ENCODE measurements at places on chromosomes 1 and 21.

DNA sequence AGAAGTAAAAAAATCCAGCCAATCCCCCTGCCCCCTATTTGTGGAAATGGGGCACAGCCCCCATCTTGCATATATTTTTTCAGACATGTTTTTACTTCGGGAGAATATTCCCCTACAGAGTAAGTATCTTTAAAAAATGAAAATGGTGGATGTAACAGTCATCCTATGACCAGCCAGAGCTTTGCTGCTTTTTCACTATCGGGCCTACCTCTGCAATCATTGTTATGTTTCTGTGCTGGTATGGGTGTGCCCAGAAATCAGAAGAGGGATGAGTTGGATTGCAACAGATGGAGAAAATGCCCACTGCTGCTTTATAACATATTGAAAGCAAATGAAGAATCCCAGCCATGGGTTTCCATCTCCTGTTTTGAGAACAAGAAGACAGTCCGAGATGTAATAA is 2.9 kb downstream of the CD247 start:
- DNase-seq = no peak

DNA sequence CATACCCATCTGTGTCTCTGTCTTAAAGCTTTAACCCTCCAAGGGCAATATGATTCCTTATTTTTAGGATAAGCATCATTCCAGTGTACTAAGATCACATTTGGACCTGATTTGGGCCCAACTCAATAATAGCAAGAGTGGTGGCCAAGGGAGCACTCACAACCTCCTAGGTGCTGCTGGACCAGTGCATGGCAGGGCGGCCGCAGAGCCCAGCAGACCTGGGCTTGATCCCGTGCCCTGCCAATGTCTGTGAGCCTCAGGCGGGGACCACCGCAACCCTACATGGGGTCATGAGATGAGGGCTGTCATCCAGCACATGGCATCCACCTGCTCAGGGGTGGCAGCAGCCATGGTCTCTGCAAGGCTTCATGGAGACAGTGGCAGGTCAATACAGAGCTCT is 201.8 kb upstream of the TMEM51 start:
- DNase-seq = no peak

DNA sequence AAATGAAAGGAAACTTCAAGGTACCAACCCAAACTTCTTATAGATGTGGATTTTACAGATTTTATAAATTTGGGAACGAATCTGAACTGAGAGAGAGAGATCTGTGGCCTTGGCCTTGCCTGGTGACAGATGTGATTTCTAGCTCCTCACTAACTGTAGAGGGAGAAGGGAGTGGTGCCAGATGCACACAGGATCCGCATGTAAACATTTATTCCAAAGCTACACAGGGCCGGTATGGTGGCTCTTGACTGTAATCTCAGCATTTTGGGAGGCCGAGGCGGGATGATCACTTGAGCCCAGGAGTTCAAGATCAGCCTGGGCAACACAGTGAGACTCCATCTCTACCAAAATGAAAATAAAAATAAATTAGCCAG is 77.1 kb downstream of the PGBD5 start:
- no peak for DNase-seq

DNA sequence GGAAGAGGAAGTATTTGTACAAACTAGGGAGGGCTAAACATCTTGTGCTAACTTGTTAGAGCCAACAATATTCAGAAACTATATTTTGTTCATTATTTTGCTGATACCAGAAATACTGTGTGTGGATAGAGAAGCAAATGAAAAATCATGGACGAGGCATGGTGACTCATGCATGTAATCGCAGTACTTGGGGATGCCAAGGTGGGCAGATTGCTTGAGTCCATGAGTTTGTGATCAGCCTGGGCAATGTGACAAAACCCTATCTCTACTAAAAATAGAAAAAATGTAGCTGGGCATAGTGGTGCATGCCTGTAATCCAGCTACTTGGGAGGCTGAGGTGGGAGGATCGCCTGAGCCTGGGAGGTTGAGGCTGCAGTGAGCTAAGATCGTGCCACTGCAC is 13.4 kb downstream of the LRRC41 start:
- DNase-seq = no peak

- DNase-seq = peak; percentile 34
Measured at GRCh38 chr1:150563340-150564038, 14.3 kb downstream of the ADAMTSL4 start.

Data from amniotic stem cell (primary cell).